NCI-H1694 (cell line): ENCODE measurements at places on chromosomes 3 and 15.

- no peak for DNase-seq
These were observed 11.2 kb downstream of the PYGO1 start for GRCh38 chr15:55576943-55577342.

DNA sequence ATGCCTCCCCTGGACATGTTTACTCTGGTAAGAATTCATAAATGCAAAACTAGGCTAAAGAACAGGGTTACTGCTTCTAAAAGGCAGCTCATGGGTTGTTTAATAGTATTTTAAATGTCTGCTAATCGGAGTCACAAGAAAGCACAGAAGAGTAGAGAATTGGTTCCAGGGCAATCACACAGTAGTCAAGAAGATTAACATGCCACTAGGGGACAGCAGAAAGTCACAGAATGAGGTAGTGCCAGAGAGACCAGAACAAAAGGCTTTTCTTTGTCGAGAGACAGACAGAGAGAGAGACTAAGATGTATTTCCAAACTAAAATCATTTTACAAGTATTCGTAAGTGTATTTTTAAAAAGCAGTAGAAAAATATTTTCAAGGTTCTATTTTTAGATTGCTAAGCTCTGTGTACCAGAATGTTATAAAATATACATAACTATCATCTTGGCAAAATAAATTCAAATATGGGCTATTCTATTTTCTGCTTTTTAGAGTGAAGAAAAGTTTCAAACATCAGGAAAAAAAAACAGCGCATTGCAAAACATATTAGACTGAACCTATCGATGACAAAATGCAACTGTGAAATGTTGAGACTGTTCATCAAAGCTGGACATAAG is 78.3 kb upstream of the CDIN1 start:
- DNase-seq = peak; percentile 78

GRCh38 chr15:73751899-73752805 is 999 bp downstream of the INSYN1 start:
- DNase-seq = no peak

- no peak for DNase-seq
These were observed 23.4 kb upstream of the GATM start for GRCh38 chr15:45401665-45402161.

DNA sequence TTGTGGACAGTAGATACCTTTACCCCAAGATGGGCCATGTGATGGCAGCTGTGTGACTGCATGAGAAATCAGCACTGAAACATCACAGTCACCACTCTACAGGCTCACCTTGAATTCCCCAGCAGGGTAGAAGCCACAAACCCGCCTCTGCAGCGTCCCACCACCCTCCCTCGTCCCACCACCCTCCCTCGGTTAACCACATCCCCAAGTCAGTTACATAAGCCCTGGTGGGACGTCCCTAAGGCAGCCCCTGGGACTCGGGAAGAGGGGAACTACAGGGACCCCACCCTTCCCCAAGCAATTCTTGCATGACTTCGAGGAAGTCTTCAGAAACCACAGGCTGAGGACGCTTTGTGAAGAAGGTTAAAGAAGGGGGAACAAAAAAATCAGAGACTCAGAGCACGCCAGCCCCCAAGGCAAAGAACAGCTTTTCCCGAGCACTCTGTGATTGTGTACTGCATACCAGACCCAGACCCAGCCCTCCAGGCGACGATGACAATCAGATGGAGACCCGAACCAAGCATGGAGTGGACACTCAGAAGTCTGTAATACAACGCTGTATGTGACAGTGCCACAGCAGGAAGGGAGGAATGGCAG is 60.5 kb downstream of the SH3BP5 start:
- DNase-seq = no peak

DNA sequence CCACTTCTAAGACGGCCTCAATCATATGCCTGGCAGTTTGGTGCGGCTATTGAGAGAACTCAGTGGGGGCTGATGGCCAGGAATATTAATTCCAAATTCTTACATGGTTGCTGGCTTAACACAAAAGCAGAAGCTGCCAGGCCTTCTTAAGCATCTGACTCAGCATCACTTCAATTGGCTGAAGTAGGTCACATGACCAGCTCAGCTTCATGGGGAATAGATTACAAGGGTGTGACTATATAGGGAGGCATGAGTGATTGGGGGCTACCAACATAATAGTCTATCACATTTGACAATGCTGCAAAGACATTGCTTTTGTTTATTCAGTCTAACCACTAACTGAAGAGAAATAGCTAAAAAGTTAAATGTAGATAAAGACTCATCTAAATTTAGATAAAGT is 101.6 kb upstream of the ANKRD28 start:
- DNase-seq = no peak

- no peak for DNase-seq
These were observed 680 bp downstream of the IFT122 start for GRCh38 chr3:129440618-129441190.

DNA sequence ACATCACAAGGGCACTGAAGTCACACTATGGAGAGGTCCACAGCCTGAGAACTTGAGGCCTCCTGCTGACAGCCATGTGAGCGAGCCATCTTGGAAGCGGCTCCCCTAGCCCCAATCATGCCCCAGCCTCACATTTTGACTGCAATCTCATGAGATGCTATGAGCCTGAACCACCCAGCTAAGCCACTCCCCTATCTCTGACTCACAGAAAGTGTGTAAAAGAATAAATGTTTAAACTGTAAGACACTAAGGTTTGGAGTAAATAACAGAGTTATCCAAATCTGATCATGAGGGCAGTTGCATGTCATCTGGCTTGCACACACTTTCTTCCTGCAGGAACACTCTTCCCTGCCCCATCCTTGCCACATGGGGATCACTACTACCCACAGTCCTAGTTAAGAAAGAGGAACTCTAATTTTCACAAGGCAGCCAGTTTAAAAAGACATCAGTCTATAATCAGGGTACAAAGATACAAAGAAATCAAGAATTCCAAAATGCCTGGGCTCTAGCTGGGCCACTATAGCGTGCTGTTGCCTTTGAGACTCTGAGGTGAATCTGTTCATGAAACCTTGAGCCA is 494.2 kb downstream of the FOXP1 start:
- no peak for DNase-seq

- no peak for DNase-seq
These were observed 44.6 kb downstream of the EOMES start for GRCh38 chr3:27677565-27677964.

GRCh38 chr3:140252812-140253656 is 318.0 kb downstream of the CLSTN2 start:
- peak; percentile 23 for DNase-seq

- DNase-seq = no peak
These were observed 457.1 kb upstream of the ROBO2 start for GRCh38 chr3:76582632-76583378.

DNA sequence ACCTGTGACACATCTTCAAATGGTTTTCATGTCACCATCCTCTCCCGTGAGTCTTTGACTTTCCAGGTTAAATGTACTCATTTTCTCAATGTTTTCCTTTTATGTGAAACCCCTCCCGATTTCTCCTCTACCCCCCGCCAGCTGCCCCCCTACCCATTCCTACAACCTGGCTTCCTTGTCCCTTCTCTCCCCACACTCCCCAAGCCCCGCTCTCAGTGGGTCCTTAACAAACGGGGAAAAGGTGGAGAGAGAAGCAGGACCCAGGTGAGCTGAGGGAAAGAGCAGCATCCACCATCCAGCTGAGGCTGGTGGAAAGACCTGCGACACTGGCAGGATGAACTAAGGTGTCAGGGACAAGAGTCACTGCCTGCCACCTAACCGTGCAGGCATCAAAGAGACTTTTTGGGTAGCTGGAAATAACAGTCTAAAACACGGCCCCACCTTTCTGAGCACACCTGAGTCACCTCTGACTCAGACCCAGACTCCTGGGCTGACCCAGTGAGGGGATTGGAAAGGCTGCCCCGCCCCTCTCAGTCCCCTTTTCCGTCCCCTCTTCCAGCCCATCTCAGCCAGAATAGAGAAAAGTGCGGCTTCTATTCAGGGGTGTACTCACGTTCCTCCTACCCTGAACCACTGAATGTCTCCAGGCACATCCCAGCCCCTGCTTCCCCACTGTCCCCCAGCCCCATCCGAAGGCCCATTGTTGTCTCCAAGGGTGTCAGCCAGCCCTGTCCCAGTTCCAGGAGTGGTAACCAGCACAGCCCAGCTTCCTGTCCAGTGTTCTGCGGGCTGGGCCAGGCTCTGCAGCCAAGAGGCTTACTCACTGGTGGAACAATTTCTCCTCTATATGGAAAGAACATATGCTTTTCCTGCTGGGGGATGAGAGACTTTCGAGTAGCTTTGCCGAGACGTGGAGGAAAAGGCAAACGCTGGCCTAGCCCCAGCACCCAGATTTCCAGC is 20.4 kb downstream of the ISG20 start:
- DNase-seq = no peak

DNA sequence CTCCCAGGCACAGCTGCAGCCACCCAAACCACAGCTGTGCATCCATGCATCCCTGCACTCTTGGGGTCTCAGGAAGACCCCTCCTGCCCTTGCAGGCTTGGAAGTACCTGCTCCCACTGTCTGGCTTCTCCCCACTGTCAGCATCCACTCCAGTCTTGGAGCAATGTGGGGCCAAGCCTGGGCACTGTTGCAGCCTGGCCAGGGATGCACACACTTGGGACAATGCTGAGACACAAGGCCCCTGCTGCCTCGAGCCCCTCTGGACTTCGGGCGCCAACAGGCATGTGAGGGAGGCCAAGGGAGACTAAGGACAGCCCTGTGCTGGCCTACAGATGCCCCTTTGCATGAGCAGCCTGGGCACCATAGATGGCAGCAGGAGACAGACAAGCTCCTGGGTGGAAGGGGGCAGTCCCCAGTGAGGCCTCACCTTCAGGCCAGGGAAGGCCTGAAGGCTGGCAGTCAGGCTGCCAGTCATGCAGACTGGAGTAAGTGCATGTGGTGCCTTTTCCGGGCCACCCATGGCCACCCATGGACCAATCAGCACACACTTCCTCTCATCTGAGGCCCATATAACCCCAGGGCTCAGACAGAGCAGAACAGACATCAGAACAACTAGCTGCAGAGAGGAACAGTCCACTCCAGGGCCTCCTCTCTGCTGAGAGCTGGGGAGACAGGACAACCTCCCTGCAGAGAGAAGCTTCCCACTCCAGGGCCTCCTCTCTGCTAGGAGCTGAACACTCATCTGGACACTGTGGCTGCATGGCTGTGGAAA is 219.0 kb downstream of the VGLL3 start:
- DNase-seq = no peak

- no peak for DNase-seq
These were observed 56.8 kb upstream of the NEK10 start for GRCh38 chr3:27425896-27426565.

DNA sequence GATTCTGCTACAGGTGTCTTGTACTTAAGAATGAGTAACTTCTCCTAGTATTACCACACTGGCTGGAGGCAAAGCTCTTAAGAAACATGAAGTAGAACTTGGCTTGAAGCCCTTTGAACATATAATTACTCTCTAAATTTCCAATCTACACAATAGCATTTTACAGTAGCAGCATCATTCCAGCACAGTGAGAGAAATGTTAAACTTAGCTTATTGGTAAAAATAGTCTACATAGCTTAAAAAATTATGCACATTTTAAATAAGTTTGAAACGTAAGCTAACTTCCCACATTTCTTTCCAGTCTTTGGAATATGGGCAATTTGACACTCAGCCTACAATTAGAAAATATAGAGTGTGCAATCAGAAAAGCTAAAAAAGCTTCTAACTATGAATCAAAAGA is 32.8 kb upstream of the TOP2B start:
- DNase-seq = no peak

- no peak for DNase-seq
These were observed 2.7 kb downstream of the P3H2 start for GRCh38 chr3:190117981-190118380.

DNA sequence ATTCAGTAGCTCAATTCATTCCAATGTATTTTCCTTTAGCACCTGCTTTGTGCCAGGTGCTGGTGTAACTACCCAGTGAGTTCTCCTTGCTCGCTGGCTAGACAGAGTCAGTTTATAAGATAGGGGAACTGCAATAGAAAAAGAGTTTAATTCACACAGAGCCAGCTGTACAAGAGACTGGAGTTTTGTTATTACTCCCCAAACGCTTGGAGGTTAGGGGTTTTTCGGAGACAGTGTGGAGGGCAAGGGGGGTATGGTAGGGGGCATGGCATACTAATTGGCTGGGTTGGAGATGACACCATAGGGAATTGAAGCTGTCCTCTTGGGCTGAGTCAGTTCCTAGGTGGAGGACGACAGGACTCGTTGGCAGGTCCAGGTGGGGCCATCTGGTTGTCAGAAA is 5.4 kb upstream of the CFAP91 start:
- no peak for DNase-seq

- no peak for DNase-seq
These were observed 172.3 kb upstream of the MBNL1 start for GRCh38 chr3:152096280-152096906.

DNA sequence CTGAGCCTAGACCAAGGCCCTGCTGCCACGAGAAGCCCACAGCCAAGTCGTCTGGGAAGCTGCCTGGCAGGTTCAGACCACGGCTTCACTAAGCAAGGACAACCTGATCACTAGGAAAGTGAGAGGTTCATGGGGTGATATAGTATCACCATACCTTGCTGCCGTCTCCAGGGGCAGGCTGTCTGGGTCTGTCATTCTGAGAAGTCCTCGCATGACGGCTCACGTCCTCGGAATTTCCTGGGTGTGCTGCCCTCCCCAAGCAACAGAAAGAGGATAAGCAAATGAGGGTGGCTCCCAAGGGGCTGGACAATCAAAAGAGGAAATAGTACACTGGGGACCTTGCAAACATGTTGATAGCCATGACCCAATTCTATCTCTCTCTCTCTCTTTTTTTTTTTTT is 207.4 kb upstream of the IGF1R start:
- no peak for DNase-seq

GRCh38 chr3:131283862-131284261 is 97.7 kb upstream of the NUDT16 start:
- DNase-seq = no peak

DNA sequence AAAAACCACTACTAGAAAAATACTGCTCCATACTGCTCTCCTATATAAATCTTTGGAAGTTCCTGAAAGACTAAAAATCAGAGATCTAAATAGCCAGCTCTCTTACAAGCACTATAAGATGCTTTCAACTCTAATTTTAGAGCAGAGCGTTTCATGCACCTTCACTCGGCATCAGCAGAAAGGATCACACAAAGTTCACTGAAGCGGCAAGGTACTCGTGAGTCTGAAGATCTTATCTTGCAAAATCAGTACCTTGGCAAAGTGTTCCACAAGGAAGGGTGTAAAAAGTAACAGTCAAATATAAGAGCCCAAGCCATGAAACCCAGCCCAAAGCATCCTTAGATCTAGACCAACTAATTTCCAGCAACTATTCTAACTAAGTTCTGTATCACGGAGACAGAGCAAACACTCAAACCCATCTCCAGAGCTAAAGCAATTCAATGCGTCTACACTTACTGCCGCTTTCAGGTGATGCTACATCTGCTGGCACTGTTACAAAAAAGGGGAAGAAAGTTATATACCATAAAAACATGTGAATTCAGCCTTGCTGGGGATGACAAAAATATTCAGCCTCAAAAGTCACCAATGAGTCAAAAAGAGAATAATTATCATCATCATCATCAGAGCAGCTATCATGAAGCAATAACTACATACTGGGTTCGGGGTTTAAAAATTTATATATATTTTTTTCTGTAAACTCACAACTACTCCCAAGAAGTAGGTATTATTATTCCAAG is 16.3 kb downstream of the VPS39 start:
- DNase-seq = no peak

- DNase-seq = no peak
These were observed 13.8 kb upstream of the VIPR1 start for GRCh38 chr3:42488687-42489086.
